T follicular helper cell (primary cell): ENCODE measurements at places on chromosomes 4 and X.

- DNase-seq, result no peak
These were observed 427.2 kb downstream of the MAPK10 start for GRCh38 chr4:85932500-85933290.

GRCh38 chr4:24322511-24322910, 261.8 kb downstream of the DHX15 start:
- DNase-seq, result no peak

DNA sequence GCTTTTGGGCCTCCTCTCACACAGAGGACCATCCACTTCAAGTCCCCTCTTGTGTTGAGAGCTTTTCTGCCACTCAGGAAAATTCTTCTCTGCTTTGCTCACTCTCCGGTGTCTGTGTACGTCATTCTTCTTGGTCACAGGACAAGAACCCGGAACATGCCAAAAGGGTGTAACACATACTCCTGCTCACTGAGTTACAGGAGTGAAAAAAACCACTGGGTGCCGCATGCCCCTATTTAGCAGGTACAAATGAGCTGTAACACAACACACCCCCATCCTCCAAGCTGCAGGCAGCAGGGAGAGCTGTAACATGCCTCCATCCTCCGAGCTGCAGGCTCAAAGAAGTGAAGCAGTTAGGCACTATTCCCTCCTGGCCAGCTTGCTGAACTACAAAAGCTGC, 13.0 kb upstream of the CXCL2 start:
- DNase-seq, result no peak

GRCh38 chr4:72564184-72564583, 4.8 kb downstream of the ADAMTS3 start:
- DNase-seq, result no peak

- DNase-seq, result no peak
These were observed 41.2 kb downstream of the LAS1L start for GRCh38 chrX:65493431-65493830.

GRCh38 chr4:80154545-80154933, 42.8 kb upstream of the PRDM8 start:
- no peak for DNase-seq

- no peak for DNase-seq
These were observed 5.3 kb downstream of the EDA2R start for GRCh38 chrX:66633541-66633940.

DNA sequence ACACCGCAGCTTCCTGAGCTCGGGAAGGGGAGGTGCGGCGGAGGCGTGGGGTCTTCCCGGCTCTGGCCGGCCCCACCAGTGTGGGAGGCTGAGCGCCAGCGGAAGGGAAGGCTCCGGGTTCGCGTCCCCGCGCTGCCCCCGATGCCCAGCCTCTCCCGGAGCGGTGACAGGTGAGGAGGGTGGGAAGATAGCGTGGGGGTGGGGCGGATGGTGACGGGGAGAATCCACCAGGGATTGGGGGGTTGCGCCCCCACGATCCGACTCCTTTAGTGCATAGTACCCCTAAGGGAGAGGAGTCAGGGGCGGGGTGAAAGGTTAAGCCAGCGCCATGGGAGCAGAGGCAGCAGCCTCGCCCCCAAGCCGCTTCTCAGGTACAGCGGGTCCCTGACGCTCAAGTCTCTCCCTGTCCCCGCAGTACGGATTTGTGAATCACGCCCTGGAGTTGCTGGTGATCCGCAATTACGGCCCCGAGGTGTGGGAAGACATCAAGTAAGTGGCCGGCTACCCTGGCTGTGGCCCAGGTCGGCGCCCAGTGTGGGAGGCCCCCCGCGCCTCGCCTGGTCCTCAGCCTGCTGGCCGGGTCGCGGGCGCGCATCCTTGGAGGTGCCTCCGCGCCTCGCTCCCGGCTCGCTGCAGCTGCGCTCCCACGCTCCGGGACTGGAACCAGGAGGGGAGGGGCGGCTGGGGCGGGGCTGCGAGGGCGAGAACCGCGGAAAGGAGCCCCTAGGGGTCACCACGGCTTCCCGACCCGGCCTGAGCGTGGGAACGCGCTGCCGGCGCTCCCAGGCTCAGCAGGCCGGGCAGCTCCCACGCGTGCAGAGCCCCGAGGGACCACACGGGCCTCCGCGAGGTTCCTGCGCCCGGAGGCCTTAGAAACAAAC, 791 bp downstream of the GUCY1B1 start:
- DNase-seq, result no peak

GRCh38 chr4:79788884-79789283, 284.1 kb downstream of the ANTXR2 start:
- DNase-seq, result no peak

- DNase-seq, result no peak
These were observed at the start of gene NHSL2 for GRCh38 chrX:71910643-71910985. Gene NHSL2 (plus strand): TSS chrX:71910845.

GRCh38 chr4:158758142-158758541, 10.7 kb upstream of the FNIP2 start:
- DNase-seq, result no peak

DNA sequence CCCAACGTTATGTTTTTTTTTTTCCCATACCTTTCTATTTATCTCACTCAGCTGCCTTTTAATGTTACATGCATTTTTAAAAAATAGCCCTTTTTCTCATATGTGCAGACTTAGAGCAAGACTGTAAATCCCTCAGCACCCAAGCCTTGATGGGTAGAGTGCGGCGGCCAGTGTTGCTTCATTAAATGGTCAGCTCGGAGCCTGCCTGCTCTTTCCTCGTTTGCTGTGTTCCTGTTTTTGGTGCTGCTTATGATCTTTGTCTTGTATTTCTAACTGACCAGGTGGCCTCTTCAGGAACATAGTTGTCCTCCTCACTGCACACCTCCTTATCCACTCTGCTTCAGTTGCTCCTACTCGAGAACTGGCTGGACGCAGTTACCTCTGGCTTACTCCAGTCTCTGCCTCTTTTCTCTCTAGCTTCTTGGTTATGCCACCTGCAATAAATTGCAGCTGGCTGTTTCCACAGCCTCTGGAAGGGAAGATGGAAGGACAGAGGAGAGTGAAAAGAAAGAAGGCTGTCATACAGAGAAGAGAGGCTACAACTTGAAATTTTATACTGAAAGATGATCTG, 10.7 kb downstream of the RBPJ start:
- no peak for DNase-seq

GRCh38 chr4:149077181-149077580, 635.0 kb upstream of the NR3C2 start:
- DNase-seq, result no peak
